ENCODE measurements at places on chromosomes 3 and 15.

GRCh38 chr3:127814325-127814781 is 8.0 kb downstream of the MGLL start:
- H3K27ac ChIP-seq, result no peak overlapping the region
- H3K36me3 ChIP-seq, result no peaks in the 10 kb centered on the region
- peaks cover 9% of the 10 kb centered on the region for H3K27me3 ChIP-seq
- H3K4me1 ChIP-seq, result no peaks in the 10 kb centered on the region

DNA sequence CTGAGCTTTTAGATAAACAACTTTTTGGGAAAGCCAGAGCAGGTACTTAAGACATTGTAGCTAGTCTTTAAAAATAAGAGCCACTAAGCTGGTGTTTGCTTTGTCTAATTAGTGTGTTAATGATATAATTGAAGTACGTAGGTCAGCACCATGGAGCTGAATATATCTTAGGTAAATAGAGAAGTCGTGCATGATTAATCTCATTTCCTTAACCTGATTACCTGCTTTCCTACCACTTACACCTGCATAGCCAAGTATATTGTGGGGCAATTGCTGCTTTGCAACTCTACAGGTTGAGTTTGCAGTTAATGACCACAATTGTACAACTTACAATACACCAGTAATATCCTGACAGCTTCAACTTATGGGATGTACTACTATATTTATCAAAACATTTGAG is 17.6 kb upstream of the TOPAZ1 start:
- DNase-seq, result no peak
- H3K36me3 ChIP-seq, result no peaks in the 10 kb centered on the region
- H3K27me3 ChIP-seq, result no peaks in the 10 kb centered on the region
- no peaks in the 10 kb centered on the region for H3K4me1 ChIP-seq
- no peak overlapping the region for H3K27ac ChIP-seq

GRCh38 chr15:50304836-50305235 is 39.3 kb upstream of the HDC start:
- H3K4me3 ChIP-seq, result no peak overlapping the region
- no peaks in the 10 kb centered on the region for H3K27me3 ChIP-seq
- no peak overlapping the region for H3K27ac ChIP-seq
- peaks cover 6% of the 10 kb centered on the region for H3K36me3 ChIP-seq
- no peak for DNase-seq

DNA sequence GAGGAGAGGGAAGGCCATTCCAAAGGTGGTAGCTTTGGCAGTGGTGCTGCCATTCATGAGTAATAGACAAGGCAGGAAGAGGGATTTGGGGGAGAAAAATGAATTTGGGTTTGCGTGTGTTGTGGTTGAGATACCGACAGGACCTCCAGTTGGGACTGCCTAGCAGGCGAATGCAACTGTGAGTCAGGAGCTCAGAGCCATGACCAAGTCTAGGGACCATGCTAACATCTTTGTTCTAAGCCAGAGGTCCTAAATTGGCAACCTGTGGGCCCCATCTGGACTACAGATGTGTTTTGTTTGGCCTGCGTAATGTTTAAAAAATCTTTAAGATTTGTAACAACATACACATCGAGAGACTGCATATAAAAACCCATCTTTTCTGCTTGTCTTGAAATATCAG is 61.6 kb downstream of the SAMMSON start:
- no peak overlapping the region for H3K27ac ChIP-seq
- no peaks in the 10 kb centered on the region for H3K36me3 ChIP-seq
- no peak overlapping the region for H3K4me3 ChIP-seq
- H3K4me1 ChIP-seq, result no peaks in the 10 kb centered on the region
- DNase-seq, result no peak

DNA sequence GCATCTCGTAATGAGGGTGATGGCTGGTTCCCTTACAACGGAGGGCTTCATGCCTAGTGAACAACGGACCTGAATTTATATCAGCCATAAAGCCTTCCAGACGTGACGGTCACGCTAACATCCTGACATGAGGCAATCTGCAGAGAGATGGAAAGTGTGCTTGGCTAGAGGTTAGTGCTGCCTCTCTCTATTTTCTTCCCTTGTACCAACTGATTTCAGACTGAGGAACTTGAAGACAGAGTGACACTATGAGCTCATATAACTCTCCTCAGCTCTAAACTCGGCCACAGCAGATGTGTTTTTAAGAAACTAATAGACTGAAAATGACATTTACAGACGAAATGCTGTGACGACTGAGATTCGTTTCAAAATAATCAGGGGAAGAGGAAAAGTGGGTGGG is 122.4 kb downstream of the XXYLT1 start:
- no peak overlapping the region for H3K27ac ChIP-seq
- no peaks in the 10 kb centered on the region for H3K27me3 ChIP-seq
- no peak for DNase-seq
- no peaks in the 10 kb centered on the region for H3K36me3 ChIP-seq

GRCh38 chr3:174347474-174348138 is 511.5 kb upstream of the NAALADL2 start:
- H3K27me3 ChIP-seq, result no peaks in the 10 kb centered on the region
- no peak overlapping the region for H3K4me3 ChIP-seq
- DNase-seq, result no peak
- H3K36me3 ChIP-seq, result no peaks in the 10 kb centered on the region
- no peak overlapping the region for H3K27ac ChIP-seq
- H3K4me1 ChIP-seq, result 0 out of 2 replicates have a peak, but pooled peaks cover 4% of the 10 kb centered on the region

DNA sequence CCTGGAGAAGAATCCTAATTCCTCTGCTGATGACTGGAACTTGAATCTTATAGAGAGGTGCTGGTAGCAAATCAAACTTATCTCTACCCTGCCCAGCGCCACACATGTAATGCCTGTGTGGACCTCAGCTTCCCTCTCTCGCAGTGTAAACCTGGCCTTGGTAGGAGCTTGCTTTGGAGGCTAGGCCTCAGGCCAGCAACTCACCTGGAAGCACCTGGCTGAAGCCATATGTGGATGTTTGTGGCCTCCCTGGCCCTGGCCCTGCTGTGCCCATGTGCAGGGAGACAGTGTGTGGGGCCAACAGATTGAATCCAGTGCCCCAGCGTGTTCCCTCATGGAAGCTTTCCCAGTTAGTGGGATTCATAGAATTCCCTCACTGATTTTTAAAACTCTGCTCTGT is 8.4 kb downstream of the TTC21A start:
- no peaks in the 10 kb centered on the region for H3K27me3 ChIP-seq
- no peak overlapping the region for H3K27ac ChIP-seq
- H3K4me3 ChIP-seq, result no peak overlapping the region

- H3K4me3 ChIP-seq, result peak overlapping the region; percentile 42
- DNase-seq, result peak; percentile 93
- no peaks in the 10 kb centered on the region for H3K27me3 ChIP-seq
- H3K36me3 ChIP-seq, result no peaks in the 10 kb centered on the region
Observed at GRCh38 chr15:31255732-31256377, 70.8 kb upstream of the KLF13 start.

DNA sequence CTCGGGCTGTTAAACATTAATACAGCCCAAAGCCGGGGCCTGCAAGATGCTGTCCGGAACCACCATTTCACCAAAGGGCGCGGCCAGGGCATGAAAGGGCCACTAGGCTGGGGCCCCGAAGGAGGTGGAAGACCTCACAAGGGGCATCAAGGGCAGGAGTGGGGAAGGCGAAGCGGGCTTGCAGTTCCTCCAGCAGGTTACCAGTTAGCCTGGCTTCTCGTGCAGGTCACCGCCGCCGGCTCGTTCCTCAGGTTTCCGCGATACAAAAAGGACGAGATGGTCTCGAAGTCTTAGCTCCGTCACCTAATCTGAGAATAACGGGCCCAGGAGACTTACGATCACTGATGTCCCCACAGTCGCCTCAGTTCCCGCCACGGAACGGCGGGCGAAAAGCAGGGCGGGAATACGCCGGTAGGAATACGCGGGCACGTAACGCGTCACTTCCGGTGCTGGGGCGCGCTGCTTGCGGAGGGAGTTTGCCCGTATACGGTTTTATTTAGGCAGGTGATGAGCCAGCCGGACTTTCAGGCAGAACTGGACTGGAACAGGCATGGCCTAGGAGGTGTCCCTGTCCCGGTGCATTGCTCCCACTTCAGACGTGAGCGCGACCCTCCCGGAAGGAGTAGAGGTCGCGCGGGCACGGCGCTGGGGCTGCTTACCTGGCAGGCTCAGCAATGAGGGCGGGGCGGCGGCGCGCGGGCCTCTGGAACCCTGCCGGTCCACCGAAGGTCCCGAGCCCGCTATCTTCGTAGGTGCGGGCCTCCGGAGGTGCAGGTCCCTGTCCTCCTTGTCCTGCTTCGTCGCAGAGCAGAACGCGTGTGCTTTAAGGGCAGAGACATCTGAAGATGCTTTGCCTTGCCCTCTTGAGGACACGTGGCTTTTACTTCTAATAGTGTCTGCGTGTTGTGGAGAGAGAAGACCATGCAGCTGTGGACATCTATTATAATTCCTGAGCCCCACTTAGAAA is at the start of gene RFC4:
TSS of gene RFC4 (minus strand) at position 394 of the 967 bp plus-strand sequence. CDS start 1,769 bp downstream, outside the sequence.
- peak; percentile 96 for DNase-seq
- peaks cover 16% of the 10 kb centered on the region for H3K4me1 ChIP-seq
- peak within 1 kb of the TSS; percentile 78 for H3K4me3 ChIP-seq

- H3K27me3 ChIP-seq, result no peaks in the 10 kb centered on the region
- H3K4me3 ChIP-seq, result no peak overlapping the region
- no peak for DNase-seq
- H3K27ac ChIP-seq, result no peak overlapping the region
- no peaks in the 10 kb centered on the region for H3K36me3 ChIP-seq
Observed at GRCh38 chr3:69422751-69423150, 36.9 kb upstream of the FRMD4B start.

DNA sequence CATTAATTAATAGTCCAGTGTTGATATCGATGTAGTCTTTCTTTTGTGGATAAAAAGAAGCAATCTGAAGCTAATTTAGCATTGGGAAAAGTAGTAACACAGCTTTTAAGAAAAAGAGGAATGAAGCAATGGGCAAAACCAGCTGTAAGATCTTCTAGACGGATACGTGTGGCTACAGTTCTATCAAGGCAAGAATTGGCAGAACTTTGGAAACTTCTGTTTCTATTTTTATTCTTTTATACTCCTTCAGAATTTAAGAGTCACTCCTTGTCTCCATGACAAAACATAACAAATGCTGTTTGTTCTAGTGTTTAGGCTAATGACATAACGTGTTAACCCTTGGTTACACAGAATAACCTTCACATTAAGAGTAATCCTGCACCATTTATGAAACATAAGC is 289.2 kb downstream of the ROBO2 start:
- no peak overlapping the region for H3K27ac ChIP-seq
- H3K36me3 ChIP-seq, result no peaks in the 10 kb centered on the region
- H3K27me3 ChIP-seq, result no peaks in the 10 kb centered on the region
- no peaks in the 10 kb centered on the region for H3K4me1 ChIP-seq
- DNase-seq, result no peak

- H3K36me3 ChIP-seq, result no peaks in the 10 kb centered on the region
- H3K27ac ChIP-seq, result no peak overlapping the region
- H3K27me3 ChIP-seq, result no peaks in the 10 kb centered on the region
- no peak overlapping the region for H3K4me3 ChIP-seq
- no peaks in the 10 kb centered on the region for H3K4me1 ChIP-seq
Observed at GRCh38 chr15:48400086-48400485, 68.9 kb downstream of the DUT start.

DNA sequence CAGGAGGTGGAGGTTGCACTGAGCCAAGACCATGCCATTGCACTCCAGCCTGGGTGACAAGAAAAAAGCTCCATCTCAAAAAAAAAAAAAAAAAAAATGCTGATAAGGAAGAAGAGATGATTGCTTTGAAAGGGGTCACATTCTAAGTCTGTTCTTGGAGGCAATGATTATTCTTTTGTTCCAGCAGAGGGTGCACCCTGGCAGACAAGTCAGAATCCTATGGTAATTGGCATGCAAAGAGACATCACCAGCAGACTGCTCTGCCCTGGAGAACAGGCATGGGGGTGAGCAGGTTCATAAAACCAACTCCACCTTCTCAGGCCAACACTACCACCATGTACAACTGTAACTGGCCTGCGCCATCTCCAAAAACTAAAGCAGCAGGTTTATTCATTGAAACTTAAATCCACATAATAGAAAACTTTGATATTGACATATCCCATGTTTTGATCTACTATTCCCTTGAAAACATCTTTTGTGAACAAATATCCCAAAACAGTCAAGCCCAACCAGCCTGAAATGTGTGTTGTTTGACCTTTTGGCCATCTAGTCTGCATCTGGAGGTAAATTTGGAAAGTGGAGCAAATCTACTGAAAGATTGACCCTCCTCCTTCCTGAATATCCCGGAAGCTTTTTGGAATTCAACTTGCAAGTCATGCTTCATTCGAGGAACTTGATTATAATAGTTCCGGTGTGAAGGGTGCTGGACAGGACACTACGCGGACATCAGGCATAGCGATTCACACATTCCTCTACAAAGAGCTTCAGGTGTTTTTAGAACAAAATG is 100.3 kb downstream of the MECOM start:
- H3K27ac ChIP-seq, result no peak overlapping the region
- H3K27me3 ChIP-seq, result no peaks in the 10 kb centered on the region
- no peaks in the 10 kb centered on the region for H3K4me1 ChIP-seq
- H3K4me3 ChIP-seq, result no peak overlapping the region
- H3K36me3 ChIP-seq, result no peaks in the 10 kb centered on the region
- DNase-seq, result no peak

GRCh38 chr3:81872566-81872965 is 111.1 kb upstream of the GBE1 start:
- H3K4me3 ChIP-seq, result no peak overlapping the region
- DNase-seq, result no peak

DNA sequence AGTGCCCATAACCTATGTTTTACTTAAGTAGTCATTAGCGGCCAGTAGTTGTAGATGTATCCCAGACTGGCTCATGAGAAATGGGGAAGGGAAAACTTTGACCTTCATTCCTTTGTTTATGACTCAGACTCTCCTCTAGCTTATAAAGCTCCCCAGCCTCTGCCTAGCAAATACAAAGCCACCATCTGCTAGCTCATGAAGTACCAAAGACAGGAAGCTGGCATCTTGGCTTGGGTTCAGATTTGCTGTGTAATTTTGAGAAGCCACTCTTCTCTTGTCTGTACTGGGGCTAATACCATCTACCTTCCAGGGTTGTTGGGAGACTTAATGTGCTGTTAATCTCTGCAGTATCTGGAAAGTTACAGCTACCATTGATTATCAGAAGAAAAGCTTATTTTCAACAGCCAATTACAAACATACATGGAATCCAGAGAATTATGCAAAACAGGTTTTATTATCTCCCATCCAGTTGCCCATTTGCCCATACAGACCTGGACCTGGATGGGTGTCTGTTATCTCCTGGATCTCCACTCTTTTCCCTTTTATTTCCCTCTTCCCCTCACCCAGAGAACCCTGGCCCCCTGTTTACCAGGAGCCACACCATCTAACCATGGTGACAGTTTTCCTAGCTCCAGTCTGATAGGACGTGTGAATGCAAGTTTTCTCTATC is 153.8 kb downstream of the SEMA6D start:
- no peak overlapping the region for H3K4me3 ChIP-seq
- no peak overlapping the region for H3K27ac ChIP-seq
- no peaks in the 10 kb centered on the region for H3K27me3 ChIP-seq
- no peaks in the 10 kb centered on the region for H3K4me1 ChIP-seq
- no peak for DNase-seq

DNA sequence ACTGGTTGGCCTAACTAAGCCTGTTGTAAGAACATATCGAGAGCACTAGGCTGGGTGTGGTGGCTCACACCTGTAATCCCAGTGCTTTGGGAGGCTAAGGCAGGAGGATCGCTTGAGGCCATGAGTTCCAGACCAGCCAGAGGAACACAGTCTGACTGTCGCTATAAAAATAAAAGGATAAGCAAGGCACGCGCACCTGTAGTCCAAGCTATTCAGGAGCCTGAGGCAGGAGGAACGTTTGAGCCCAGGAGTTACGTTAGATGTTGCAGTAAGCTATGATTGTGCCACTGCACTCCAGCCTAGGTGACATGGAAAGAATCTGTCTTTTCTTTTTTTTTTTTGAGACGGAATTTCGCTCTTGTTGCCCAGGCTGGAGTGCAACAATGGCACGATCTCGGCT is 24.9 kb downstream of the MAP4 start:
- H3K27me3 ChIP-seq, result no peaks in the 10 kb centered on the region
- no peaks in the 10 kb centered on the region for H3K4me1 ChIP-seq
- H3K27ac ChIP-seq, result no peak overlapping the region
- no peak for DNase-seq
- H3K36me3 ChIP-seq, result no peaks in the 10 kb centered on the region
- no peak overlapping the region for H3K4me3 ChIP-seq
